Panc1 (cell line): ENCODE measurements at places on chromosomes 11 and 22. TPM values are rescaled to one million over a fixed set of nuclear protein-coding genes. Genes with fewer than 3 reads are reported as not detected.
A peak's percentile ranks its signal among the peaks of the same experiment; 100 is the strongest.

The DEFB131B gene
- not detected for total RNA-seq

The ALDH3B2 gene
- total RNA-seq, result not detected

DNA sequence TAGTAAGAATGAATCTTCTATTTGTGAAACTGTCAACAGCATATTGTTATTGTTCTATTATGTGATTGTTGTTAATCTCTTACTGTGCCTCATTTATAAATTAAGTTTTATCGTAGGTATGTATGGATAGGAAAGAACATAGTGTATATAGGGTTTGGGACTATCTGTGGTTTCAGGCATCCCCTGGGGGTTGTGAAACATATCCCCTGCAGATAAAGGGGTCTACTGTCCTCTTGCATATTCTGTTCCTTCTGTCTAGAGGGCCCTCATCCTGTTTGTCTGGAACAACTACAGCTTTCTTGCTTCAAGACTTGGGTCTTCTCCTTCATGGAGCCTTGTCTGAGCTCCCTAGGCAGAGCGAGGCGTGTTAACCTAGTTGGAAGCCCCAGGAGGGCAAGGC is 159.6 kb downstream of the KIRREL3 start:
- H3K36me3 ChIP-seq, result no peaks in the 10 kb centered on the region
- H3K4me3 ChIP-seq, result no peak overlapping the region
- no peak overlapping the region for H3K27ac ChIP-seq
- DNase-seq, result no peak

GRCh38 chr11:75246671-75247350 is 6.2 kb downstream of the TPBGL start:
- no peak for DNase-seq
- no peak overlapping the region for H3K4me3 ChIP-seq
- no peaks in the 10 kb centered on the region for H3K36me3 ChIP-seq
- H3K27ac ChIP-seq, result no peak overlapping the region
- no peaks in the 10 kb centered on the region; the same call in 1 of the 2 replicates for H3K27me3 ChIP-seq

The ZNF280B gene
- 0.10 TPM for total RNA-seq

DNA sequence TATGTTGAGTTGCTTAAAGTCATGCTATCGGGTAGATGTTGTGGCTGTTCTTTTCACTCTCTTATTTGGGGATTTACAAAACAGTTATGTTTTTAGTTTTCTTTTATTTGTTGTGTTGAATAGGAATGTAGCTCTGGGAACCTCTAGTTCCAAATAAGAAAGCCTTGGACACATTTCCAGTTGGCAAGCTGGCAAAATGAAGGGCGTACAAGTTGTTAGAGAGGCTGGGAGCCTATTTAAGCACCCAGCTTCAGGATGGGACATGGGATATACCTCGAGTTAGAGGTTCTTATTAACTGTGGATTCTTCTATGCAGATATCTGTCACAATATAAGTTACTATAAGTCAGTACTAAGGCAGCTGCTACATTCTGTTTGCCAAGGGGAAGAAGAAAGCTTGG is 22.8 kb downstream of the PPARA start:
- DNase-seq, result no peak
- H3K4me1 ChIP-seq, result no peaks in the 10 kb centered on the region
- no peaks in the 10 kb centered on the region for H3K27me3 ChIP-seq
- no peak overlapping the region for H3K27ac ChIP-seq
- H3K4me3 ChIP-seq, result no peak overlapping the region

The FAR1 gene
- total RNA-seq, result 60.4 TPM

The GSTT2B gene
- total RNA-seq, result 6.5 TPM

The LAYN gene
- 3.6 TPM for total RNA-seq

The SLC5A4 gene
- total RNA-seq, result not detected

DNA sequence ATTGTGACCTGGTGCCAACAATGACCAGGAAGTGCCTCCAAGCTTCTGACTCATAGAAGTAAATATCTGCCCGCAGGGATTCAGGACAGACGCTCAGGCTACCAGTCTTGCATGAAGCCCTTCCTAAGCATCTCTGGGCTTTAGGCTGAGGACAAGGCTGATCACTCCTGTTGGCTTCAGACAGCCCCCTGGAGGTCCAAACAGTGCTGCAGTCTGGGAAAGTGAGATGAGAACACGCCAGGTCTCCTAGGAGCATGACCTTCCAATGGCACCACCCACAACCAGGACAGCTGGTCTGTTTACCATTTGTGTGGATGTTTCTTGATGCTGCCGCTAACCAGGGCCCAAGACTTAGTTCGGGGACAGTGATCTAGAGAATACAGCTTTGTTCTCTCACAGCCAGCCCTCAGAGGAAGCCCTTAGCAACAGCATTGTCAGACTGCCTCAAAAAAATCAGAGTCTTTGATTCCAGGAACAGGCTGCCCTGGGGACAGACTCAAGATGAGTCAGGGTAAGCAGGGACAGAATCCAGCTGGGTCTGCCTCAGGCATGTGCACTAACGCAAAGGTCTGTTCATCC is 111.2 kb downstream of the ZNF280B start:
- H3K27me3 ChIP-seq, result no peaks in the 10 kb centered on the region
- no peaks in the 10 kb centered on the region for H3K36me3 ChIP-seq
- DNase-seq, result no peak
- H3K27ac ChIP-seq, result no peak overlapping the region
- peaks cover 4% of the 10 kb centered on the region; the same call in 1 of the 2 replicates for H3K4me1 ChIP-seq

The SNX32 gene
- not detected for total RNA-seq

The MIOX gene
- 0.23 TPM for total RNA-seq

DNA sequence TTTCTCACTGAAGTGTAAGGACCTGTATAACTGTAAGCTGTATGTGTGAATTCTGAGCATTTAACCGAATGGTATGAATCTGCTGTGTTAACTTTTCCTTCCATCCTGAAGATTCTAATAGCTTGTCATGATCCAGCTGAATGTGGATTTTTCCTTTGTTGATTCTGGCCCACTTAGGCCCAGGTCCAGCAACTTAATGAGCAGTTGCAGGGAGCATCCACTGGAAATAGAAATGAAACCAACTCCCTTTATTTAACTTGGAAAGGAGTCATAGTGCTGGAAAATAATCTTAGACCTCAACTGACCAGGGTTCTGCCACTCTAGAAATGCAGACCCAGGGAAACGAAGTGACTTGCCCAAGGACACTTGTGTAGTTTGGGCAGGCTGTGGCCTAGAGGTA is 142.3 kb upstream of the MTNR1B start:
- no peaks in the 10 kb centered on the region for H3K36me3 ChIP-seq
- DNase-seq, result no peak
- H3K4me3 ChIP-seq, result no peak overlapping the region
- no peak overlapping the region for H3K27ac ChIP-seq
- no peaks in the 10 kb centered on the region for H3K4me1 ChIP-seq

The SMIM38 gene
- 0.46 TPM for total RNA-seq

The TCP11L1 gene
- total RNA-seq, result 23.9 TPM

The KRTAP5-10 gene
- not detected for total RNA-seq

The OR2AT4 gene
- total RNA-seq, result not detected

GRCh38 chr11:35304386-35304775 is 115.0 kb downstream of the SLC1A2 start:
- H3K27me3 ChIP-seq, result no peaks in the 10 kb centered on the region
- no peak overlapping the region for H3K4me3 ChIP-seq
- no peak overlapping the region; the same call in 1 of the 2 replicates for H3K27ac ChIP-seq
- H3K4me1 ChIP-seq, result peaks cover 5% of the 10 kb centered on the region; the same call in 1 of the 2 replicates

DNA sequence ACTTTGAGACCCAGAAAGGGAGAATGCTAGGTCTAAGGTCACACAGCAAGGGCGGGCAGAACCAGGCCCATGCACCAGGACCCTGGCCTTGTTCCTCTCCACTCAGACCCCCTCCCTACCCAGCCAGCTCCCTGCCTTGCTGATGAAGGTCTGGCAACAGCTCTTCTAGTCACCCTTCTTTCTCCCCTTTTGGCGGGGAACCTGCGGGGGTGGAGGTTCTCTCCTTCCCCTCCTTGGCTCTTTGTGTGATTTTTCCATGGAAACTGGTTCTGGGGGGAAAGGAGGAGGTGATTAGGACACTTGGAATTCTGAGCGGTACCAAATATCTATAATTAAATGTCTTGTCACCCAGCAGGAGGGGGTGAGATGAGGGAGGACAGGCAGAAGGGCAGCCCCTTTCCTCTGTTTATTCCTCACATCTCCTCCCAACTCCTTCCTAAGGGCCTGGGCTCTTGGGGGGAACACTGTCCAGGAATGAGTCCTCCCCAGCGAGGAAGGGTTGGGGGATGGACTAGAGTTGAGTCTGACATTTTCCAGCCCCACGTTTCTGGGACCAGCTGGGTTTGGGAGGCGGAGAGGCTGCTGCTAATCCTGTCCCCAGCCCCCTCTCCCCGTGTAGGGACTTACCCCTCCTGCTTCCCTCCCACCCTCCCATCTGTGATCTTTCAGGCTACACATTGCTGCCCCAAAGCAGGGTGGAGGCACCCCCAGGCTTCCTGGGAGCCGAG is 7.4 kb downstream of the ARHGEF17 start:
- H3K27ac ChIP-seq, result 0 out of 2 replicates have a peak overlapping the region, but pooled peaks have one; percentile 2
- H3K4me3 ChIP-seq, result no peak overlapping the region
- no peaks in the 10 kb centered on the region for H3K36me3 ChIP-seq
- H3K27me3 ChIP-seq, result no peaks in the 10 kb centered on the region
- peaks cover 46% of the 10 kb centered on the region for H3K4me1 ChIP-seq
- DNase-seq, result no peak

- no peaks in the 10 kb centered on the region for H3K4me1 ChIP-seq
- no peak overlapping the region for H3K27ac ChIP-seq
- no peaks in the 10 kb centered on the region for H3K36me3 ChIP-seq
- H3K27me3 ChIP-seq, result no peaks in the 10 kb centered on the region
Measured at GRCh38 chr11:2085251-2086066, 53.7 kb downstream of the IGF2 start.

- no peak for DNase-seq
- H3K4me1 ChIP-seq, result no peaks in the 10 kb centered on the region
- H3K27ac ChIP-seq, result no peak overlapping the region
- H3K27me3 ChIP-seq, result no peaks in the 10 kb centered on the region
- H3K36me3 ChIP-seq, result no peaks in the 10 kb centered on the region
Measured at GRCh38 chr22:42067671-42068251, 2.9 kb downstream of the NAGA start.

DNA sequence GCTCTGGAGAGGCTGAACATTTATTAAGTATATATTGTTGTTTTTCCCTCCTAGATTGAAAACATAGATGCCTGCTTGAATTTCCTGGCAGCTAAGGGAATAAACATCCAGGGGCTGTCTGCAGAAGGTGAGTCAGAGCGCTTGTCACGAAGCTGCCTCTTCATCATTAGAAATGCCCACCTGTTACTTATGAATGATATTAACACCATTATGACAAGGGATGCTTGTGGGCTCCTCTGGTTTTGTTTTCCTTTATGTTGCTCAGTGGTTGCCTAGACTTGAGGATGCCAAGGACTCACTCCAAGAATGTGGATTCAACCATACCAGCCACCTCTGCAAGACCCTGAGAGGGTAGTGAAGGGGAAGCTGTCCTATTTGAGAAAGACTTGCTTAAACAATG is 156.2 kb downstream of the NAV2 start:
- H3K4me3 ChIP-seq, result no peak overlapping the region
- no peak for DNase-seq
- no peaks in the 10 kb centered on the region for H3K4me1 ChIP-seq
- no peak overlapping the region for H3K27ac ChIP-seq

- H3K4me3 ChIP-seq, result no peak overlapping the region
- peaks cover 10% of the 10 kb centered on the region; the same call in 1 of the 2 replicates for H3K27me3 ChIP-seq
- no peak overlapping the region for H3K27ac ChIP-seq
- no peaks in the 10 kb centered on the region for H3K4me1 ChIP-seq
Measured at GRCh38 chr11:78940500-78941225, 366.0 kb upstream of the NARS2 start.

- peaks cover 9% of the 10 kb centered on the region for H3K36me3 ChIP-seq
- H3K4me3 ChIP-seq, result no peak overlapping the region
- DNase-seq, result no peak
- H3K4me1 ChIP-seq, result no peaks in the 10 kb centered on the region
- H3K27ac ChIP-seq, result no peak overlapping the region
- no peaks in the 10 kb centered on the region for H3K27me3 ChIP-seq
Measured at GRCh38 chr11:71459076-71459766, 6.2 kb downstream of the NADSYN1 start.

DNA sequence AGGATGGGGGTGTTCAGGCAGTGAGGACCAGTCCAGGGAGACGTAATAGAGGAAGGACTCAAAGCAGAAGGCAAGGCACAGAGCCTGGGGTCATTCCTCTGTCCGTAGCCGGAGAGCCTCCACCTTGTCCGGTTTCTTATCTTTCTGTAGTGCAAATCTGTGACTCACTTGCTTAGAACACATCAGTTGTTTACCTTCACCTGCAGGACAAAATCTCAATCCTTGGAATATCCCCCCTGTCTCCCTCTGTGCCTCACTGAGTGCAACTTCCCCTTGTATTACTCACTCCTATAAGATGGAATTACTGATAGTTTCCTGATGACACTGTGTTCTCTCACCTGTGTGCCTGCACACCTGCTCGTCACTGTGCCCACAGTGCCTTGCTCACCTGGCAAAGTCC is 20.4 kb upstream of the TTC12 start:
- DNase-seq, result no peak
- H3K36me3 ChIP-seq, result no peaks in the 10 kb centered on the region
- no peak overlapping the region for H3K4me3 ChIP-seq
- no peak overlapping the region for H3K27ac ChIP-seq
- no peaks in the 10 kb centered on the region for H3K4me1 ChIP-seq

GRCh38 chr11:63289658-63290057 is 46.3 kb upstream of the SLC22A25 start:
- DNase-seq, result no peak
- H3K27me3 ChIP-seq, result peaks cover 4% of the 10 kb centered on the region; the same call in 1 of the 2 replicates
- H3K4me3 ChIP-seq, result no peak overlapping the region

- no peaks in the 10 kb centered on the region; the same call in 1 of the 2 replicates for H3K27me3 ChIP-seq
- no peaks in the 10 kb centered on the region for H3K4me1 ChIP-seq
- H3K36me3 ChIP-seq, result no peaks in the 10 kb centered on the region
Measured at GRCh38 chr11:73168925-73169579, 26.9 kb upstream of the FCHSD2 start.

DNA sequence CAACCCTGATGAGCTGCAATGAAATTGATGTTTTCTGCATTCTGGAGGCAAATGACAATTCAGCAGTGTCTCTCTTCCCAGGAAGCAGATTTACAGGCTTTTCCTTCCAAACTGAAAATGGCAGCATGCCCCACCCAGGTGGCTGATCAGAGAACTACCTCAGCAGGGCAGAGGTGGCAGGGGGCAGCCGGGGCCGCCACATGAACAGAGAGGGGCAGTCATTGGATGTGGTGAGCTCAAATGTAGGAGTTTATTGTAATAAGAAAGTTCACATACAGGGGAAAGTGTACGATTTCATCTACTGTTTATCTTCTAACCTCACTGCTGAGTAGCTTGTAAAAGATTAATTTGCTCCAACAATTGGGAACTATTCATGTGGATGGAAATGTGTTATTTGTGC is 15.7 kb upstream of the PARVA start:
- H3K27ac ChIP-seq, result no peak overlapping the region
- DNase-seq, result no peak
- no peak overlapping the region for H3K4me3 ChIP-seq
- H3K36me3 ChIP-seq, result no peaks in the 10 kb centered on the region
- H3K4me1 ChIP-seq, result no peaks in the 10 kb centered on the region

GRCh38 chr11:7759010-7759409 is 37.7 kb downstream of the OR5P2 start:
- no peak overlapping the region for H3K27ac ChIP-seq
- H3K27me3 ChIP-seq, result peaks cover 3% of the 10 kb centered on the region; the same call in 1 of the 2 replicates
- H3K36me3 ChIP-seq, result no peaks in the 10 kb centered on the region
- DNase-seq, result no peak
- no peaks in the 10 kb centered on the region for H3K4me1 ChIP-seq
- no peak overlapping the region for H3K4me3 ChIP-seq

The FAM227A gene
- total RNA-seq, result 2.4 TPM

GRCh38 chr11:61123775-61124571 is 21.7 kb downstream of the CD5 start:
- no peak overlapping the region for H3K27ac ChIP-seq
- no peaks in the 10 kb centered on the region for H3K36me3 ChIP-seq
- H3K27me3 ChIP-seq, result no peaks in the 10 kb centered on the region

GRCh38 chr11:131893103-131893890 is 522.9 kb downstream of the NTM start:
- no peak for DNase-seq
- no peak overlapping the region for H3K4me3 ChIP-seq
- H3K36me3 ChIP-seq, result no peaks in the 10 kb centered on the region

The BDNF gene
- 0.36 TPM for total RNA-seq
